ENCODE measurements at places on chromosomes 16 and 17.

GRCh38 chr17:29929006-29929532 lies 959 bp downstream of the SSH2 start:
- peak; percentile 16 for DNase-seq

- DNase-seq: no peak
Observed at GRCh38 chr17:50464736-50465135, 3.9 kb downstream of the CHAD start.

DNA sequence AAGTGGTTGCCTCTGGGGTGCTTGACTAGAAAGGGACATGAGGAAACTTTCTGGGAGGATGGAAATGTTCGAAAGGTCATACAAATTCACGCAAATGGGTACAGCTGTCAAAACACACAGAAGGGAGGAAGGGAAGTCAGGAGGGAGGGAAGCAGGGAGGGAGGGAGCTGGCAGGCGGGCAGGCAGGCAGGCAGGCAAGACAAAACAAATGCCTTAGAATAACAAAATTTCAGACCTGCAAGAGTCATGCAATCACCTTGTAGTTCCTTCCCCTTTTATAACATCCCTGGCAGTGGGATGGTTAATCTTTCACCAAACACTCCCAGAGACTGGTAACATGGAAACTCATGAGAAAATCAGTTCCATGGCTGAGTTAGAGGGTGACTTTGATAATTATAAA lies 189.2 kb downstream of the STX8 start:
- no peak for DNase-seq

DNA sequence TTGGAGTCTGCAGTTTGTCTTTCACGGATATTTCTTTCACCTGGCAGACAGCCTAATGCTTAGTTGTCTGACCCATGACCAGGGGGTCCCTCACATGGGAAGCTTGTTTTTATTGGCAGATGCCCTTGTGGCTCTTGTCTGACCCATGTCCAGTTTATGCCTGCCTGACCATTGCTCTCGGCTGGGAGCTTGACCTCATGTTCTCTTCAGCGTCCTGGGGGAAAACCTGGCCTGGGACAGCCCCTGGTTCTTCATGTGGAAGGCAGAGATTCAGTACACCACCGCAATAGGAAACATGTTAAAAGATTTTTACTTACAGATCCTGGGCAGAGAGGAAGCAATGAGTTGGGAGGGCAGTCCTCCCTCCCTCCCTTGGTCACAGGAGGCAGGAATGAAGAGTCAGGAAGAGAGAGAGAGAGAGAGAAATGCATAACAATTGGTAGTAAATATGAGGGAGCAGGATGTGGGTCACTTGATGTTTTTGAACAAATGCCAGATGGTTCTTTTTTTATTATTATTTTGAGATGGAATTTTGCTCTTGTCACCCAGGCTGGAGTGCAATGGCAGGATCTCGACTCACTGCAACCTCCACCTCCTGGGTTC lies 302.7 kb upstream of the MYOCD start:
- DNase-seq: no peak

DNA sequence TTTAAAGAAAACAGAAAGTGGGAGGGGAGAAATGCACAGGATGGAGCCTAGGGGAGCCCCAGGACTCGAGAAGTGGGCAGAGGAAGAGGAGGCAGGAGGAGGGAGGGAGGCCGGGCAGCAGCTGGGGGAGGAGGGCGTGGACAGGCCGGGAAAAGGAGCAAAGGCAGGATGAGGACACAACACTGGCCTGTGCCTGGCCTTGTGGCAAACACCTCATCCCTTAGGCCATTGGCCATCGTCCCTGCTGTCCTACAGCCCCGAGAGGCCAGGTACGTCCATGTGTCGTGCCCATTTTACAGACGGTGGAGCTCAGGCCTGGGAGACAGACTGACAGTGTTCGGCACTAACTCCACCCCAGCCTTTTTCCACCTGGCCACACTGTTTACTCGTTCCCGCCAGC lies 15.9 kb downstream of the JPH3 start:
- no peak for DNase-seq

- peak; percentile 37 for DNase-seq
Observed at GRCh38 chr16:71421911-71422310, 19.9 kb downstream of the TLE7 start.

GRCh38 chr16:31365131-31365865 lies 10.3 kb downstream of the ITGAX start:
- peak; percentile 31 for DNase-seq

DNA sequence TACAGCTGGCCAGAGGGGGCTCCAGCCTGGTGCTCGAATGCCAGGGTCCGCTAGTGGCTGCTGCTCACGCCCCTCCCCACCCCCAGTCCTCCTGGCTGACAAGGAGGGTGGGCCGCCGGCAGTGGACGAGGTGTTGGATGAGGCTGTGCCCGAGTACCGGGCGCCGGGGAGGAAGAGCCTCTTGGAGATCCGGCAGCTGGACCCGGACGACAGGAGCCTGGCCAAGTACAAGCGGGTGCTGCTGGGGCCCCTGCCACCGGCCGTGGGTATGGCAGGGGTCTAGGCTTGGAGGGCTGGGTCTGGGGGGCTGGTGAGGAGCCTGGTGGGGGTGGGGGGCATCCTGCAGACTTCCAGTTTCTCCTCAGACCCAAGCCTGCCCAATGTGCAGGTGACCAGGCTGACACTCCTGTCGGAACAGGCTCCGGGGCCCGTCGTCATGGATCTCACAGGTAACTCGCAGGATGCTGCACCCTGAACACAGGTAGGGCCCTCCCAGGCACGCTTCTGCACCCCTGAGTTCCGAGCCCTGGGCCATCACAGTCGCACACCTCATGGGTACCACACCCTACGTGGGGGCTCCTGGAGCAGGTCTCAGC lies 1.2 kb upstream of the PDIA2 start:
- no peak for DNase-seq

- no peak for DNase-seq
Observed at GRCh38 chr17:40432864-40433528, 10.3 kb upstream of the IGFBP4 start.

- DNase-seq: no peak
Observed at GRCh38 chr16:69407702-69408323, 16.6 kb upstream of the CYB5B start.

- no peak for DNase-seq
Observed at GRCh38 chr17:4195306-4195705, 52.3 kb downstream of the CYB5D2 start.

DNA sequence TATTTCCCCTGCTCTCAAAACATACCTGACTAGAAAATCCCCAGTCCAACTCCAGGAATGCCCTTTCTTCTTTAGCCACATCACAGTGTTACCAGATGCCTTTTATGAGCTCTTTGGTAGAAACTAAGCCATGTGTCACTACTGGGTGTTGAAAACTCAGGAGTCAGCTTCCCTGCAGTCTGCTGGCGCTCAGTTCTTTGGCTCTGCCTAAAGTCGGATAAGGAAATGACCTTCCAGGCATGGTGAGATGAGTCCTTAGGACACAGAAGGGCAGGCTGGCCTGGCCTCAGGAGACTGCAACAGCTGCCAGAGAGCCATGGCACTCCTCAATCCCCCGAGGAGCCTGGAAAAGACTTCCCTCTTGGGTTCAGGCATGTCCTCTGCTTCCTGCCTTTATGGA lies 89.1 kb downstream of the CDH13 start:
- no peak for DNase-seq

- peak; percentile 16 for DNase-seq
Observed at GRCh38 chr17:1789936-1790335, 28.1 kb downstream of the SERPINF1 start.

- DNase-seq: no peak
Observed at GRCh38 chr16:16973707-16974591, 496.8 kb downstream of the XYLT1 start.

DNA sequence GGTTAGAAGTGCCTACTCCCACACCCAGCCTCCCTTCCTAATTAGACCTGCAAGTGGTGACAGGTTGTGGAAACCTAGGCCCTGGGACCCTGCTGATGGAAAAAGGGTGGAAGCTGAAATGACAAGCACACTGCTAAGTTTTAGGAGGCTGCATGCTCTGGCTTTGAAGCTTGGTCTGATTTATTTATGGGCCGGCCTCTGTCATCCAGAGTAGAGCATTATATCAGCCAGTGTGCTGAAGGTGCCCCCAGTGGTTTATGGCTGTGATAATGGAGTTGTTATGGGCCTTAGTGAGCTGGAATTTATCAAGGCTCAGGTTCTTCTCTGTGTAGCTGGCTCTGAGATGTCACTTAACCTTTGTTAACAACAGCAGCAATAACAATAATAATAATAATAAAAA lies 142.6 kb downstream of the UTP18 start:
- DNase-seq: no peak

DNA sequence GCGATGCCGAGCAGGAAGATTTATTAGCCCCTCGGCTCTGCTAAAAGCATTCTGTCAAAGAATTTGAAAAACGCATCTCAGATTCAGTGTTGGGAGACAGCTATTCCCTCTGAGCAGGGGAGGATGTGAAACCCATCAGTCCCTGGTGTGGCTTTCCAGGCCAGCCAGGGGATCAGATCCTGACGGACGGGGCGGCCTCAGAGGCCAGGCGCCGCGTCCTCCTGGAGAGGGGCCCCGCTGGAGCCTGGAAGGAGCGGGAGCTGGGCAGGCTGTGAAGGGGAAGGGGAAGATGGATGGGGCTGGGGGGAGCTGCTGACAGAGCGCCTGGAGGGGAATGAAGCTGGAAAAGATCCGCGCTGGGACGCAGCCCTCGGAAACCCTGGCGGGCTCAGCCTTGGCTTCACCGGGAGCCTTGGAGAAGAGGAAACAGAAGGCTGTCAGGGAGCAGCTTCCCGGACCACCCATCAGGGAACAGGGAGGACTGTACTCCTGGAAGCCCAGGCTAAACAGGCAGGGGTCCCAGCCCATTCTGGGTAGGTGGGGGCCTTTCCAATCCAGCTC lies 358.0 kb downstream of the C16orf95 start:
- no peak for DNase-seq

DNA sequence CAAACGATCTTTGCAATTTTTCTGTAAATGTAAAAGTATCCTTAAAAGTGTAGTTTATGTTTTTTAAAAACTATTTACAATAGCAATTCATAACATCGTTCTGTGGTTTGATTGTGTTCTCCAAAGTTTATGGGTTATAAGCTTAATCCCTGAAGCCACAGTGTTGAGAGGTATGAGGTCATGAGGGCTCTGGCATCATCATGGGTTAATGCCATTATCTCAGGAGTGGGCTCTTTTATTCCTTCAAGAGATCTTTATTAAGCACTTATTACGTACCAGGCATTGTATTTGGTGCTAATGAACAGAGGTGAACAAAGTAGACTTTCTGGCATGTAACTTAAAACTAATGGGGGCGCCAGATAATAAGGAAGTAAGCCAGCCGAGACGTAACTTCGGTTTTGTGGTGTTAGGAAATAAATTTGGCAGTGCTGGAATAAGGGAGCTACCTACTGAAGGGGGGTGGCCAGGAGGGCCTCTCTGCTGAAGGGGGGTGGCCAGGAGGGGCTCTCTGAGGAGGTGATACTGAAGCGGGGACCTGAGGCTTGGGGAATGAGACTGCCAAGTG lies 158.1 kb downstream of the VPS53 start:
- no peak for DNase-seq

DNA sequence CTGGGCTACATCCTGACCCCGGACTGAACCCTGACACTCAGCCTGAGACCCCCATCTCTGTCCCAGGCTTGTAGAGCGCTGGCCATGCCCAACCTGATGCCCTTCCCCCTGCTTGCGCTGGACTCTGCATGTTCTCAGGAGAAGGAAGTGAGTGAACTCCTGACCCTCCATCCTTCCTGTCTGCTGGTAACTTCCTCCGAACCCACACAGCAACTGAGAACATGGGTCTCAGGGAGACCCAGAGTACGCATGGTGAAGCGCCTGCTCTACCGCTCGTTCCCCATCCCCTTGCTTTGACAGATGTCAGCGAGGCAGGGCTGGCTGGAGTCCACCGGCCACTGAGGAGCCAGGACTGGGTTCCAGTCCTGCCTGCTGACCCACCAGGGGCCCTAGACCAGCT lies 6.1 kb downstream of the CAMKK1 start:
- peak; percentile 59 for DNase-seq

DNA sequence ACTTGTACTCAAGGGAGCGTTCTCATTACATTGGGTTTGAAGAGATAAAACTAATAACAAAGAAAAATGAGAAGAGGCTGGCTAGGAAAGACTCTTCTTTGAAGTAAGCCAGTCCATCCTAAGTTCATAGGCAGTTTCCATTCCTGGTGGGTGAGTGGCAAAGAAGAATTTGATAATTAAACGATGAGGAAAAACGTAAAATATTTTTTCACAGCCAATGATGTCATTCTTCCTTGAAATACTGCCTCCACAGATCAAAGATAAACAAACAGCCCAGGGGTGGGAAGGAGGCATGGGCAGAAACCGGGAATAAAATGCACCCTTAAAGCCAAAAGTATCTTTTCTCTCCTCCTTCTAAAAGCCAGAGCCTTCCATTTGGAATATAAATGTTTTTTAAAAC lies 346.6 kb downstream of the PMP22 start:
- no peak for DNase-seq
